ENCODE measurements at places on chromosomes 12 and 14. TPM values are rescaled to one million over a fixed set of nuclear protein-coding genes. Genes with fewer than 3 reads are reported as not detected.

- no peak for DNase-seq
- H3K4me1 ChIP-seq, result peaks cover 50% of the 10 kb centered on the region
- H3K27me3 ChIP-seq, result no peaks in the 10 kb centered on the region
- no peaks in the 10 kb centered on the region for H3K36me3 ChIP-seq
Observed at GRCh38 chr14:32100175-32100574, 23.1 kb downstream of the ARHGAP5 start.

- DNase-seq, result no peak
- no peak overlapping the region for H3K4me3 ChIP-seq
Observed at GRCh38 chr12:27588776-27589175, 64.8 kb downstream of the PPFIBP1 start.

- no peak overlapping the region for H3K27ac ChIP-seq
- H3K4me3 ChIP-seq, result no peak overlapping the region
- H3K27me3 ChIP-seq, result no peaks in the 10 kb centered on the region
Observed at GRCh38 chr14:81337073-81337472, 63.1 kb downstream of the STON2 start.

GRCh38 chr14:92696366-92696765 lies 52.1 kb downstream of the LGMN start:
- H3K27ac ChIP-seq, result no peak overlapping the region
- H3K36me3 ChIP-seq, result no peaks in the 10 kb centered on the region
- no peak overlapping the region for H3K4me3 ChIP-seq
- DNase-seq, result no peak
- H3K4me1 ChIP-seq, result peaks cover 26% of the 10 kb centered on the region

DNA sequence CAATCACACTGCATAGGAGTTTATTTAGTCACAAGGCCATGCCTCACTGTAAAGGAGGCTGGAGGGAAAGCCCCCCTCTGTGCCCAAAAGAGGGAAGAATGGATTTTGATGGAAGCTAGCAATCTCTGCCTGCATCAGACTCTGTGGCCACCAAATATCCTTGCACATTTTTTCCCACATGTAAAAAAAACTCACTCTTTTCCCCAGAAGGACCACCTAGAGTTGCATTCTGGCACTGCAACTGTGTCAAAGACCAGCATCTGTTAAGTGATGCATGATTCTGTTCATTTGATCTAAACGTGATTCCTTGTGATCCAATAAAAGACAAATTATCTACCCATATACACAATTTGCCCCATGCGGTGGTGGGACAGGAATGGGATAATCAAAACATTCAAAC lies 8.0 kb downstream of the RHOJ start:
- H3K27ac ChIP-seq, result no peak overlapping the region
- DNase-seq, result no peak
- H3K4me3 ChIP-seq, result no peak overlapping the region
- H3K27me3 ChIP-seq, result peaks cover 19% of the 10 kb centered on the region
- H3K36me3 ChIP-seq, result no peaks in the 10 kb centered on the region

- peaks cover 4% of the 10 kb centered on the region for H3K36me3 ChIP-seq
- H3K27ac ChIP-seq, result no peak overlapping the region
- no peaks in the 10 kb centered on the region for H3K27me3 ChIP-seq
- H3K4me3 ChIP-seq, result no peak overlapping the region
Observed at GRCh38 chr12:11826574-11826973, 177.1 kb downstream of the ETV6 start.

DNA sequence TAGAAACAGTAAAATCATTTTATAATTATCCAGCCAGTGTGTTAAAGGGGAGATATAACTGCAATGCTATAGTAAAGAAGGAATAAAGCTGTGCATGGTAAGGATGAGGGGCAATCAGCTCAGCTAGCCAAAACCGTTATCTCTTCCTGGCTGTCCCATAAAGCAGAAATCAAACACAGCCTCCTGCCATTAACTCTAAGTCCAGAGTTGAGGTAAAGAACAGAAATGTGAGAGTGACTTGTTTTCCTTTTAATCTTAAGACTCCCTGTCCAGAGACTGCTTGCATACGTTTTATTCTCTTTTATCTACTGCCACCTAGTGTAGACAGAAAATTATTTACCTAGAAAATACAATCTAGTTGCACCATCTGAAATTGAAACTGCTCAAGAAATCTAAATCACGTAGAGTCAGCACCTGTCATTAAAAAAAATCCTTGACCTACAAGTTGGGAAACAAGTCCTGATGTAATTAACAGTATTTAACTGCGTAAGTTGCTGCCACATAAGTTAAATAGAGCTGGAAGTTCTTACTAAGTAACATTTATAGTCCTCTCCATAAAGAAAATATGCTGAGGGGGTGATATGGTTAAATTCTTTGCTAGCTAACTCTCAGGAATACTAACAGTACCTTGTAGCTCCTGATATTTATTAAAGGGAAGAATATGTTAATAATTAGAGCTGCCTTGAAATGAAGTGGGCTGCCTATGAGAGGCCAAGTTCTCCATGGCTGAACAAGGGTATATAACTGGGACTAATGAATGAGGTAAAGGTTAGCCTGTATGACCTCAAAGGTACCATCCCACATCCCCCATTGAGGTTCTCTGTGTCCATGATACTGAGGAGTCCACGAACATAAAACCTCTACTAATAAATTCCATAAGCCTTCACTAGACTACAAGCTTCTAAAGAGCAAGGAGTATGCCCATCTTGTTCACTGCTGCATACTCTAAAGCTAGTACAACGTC lies 62.7 kb downstream of the GALNT4 start:
- H3K27ac ChIP-seq, result no peak overlapping the region
- no peak for DNase-seq
- peaks cover 14% of the 10 kb centered on the region for H3K4me1 ChIP-seq
- no peak overlapping the region for H3K4me3 ChIP-seq
- no peaks in the 10 kb centered on the region for H3K27me3 ChIP-seq

DNA sequence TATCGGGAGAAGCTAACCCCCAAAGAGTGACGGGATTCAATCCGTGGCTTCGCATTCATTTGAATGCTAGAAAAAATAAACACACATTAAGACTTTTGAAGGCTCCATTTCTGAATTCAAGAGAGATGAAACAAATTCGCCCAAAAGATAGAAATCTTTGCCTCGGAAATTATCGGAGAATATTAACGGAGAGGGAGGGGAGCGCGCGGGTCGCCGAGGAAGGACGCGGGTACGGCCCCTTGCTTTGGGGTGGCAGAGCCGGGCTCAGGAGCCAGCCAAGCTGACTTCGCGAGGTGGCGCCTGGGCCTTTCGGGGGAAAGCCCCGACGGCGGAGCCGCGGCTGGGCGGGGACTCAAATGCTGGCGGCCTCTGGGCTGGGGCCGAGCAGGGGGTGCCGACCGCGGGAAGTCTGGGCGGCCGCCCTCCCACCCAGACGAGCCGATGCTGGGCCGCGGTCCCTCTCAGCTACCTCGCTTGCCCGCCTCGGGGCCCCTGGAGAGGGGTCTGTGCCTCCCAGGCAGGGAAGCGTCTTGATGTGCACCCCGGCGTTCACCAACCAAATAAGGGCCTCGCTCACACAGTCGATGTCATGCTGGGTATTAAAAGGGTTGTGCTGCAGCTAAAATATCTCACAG lies 14.7 kb downstream of the NKX2-1 start:
- H3K27ac ChIP-seq, result no peak overlapping the region
- H3K4me1 ChIP-seq, result peaks cover 8% of the 10 kb centered on the region
- H3K4me3 ChIP-seq, result peak overlapping the region; percentile 81

DNA sequence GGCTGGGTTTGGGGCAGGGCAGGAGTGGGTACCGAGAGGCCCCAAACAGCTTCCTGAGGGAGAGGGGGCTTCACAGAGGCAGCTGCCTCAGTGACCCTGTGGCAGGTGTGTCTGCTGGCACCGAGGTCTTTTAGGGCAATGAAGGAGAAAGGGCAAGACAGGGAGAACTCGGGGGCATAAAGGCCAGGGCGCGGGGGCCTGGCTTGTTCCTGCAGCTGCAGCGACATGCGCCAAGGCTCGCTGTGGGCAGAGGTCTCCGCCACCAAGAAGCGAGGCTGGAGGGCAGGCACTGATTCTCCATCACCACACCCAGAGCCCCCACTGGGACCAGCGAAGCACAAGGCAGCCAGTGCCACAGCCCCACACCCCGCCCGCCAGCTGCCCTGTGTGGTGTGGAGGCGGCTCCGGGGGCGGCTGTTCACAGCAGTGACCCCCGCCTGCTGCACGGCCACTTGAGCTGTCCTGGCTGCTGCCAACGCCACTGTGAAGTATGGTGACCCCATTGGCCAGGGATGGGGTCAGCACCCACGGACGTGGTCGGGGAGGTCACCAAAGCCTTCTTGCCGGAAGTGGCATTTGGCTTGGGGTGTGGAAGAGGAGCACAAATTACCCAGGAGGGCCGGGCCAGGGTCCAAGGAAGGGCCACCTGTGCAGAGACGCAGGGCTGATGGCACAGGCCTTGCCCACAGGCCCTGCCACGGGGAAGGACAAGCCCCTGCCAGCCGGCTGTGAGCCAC lies 16.4 kb downstream of the BAG5 start:
- no peaks in the 10 kb centered on the region for H3K36me3 ChIP-seq
- no peak overlapping the region for H3K4me3 ChIP-seq
- no peaks in the 10 kb centered on the region for H3K27me3 ChIP-seq
- no peak for DNase-seq
- H3K4me1 ChIP-seq, result peaks cover 2% of the 10 kb centered on the region

- H3K27me3 ChIP-seq, result peaks cover 8% of the 10 kb centered on the region
- H3K4me1 ChIP-seq, result peaks cover 8% of the 10 kb centered on the region
- H3K36me3 ChIP-seq, result no peaks in the 10 kb centered on the region
- no peak for DNase-seq
Observed at GRCh38 chr12:94636462-94637085, 13.8 kb downstream of the TMCC3 start.

GRCh38 chr12:90074086-90074485 lies 365.4 kb upstream of the ATP2B1 start:
- peaks cover 22% of the 10 kb centered on the region for H3K4me1 ChIP-seq
- H3K4me3 ChIP-seq, result no peak overlapping the region
- no peak overlapping the region for H3K27ac ChIP-seq
- H3K36me3 ChIP-seq, result no peaks in the 10 kb centered on the region

GRCh38 chr12:110896559-110896958 lies 23.8 kb downstream of the MYL2 start:
- H3K4me1 ChIP-seq, result peaks cover 4% of the 10 kb centered on the region
- no peaks in the 10 kb centered on the region for H3K36me3 ChIP-seq
- H3K27me3 ChIP-seq, result peaks cover 23% of the 10 kb centered on the region
- H3K27ac ChIP-seq, result no peak overlapping the region
- no peak overlapping the region for H3K4me3 ChIP-seq

DNA sequence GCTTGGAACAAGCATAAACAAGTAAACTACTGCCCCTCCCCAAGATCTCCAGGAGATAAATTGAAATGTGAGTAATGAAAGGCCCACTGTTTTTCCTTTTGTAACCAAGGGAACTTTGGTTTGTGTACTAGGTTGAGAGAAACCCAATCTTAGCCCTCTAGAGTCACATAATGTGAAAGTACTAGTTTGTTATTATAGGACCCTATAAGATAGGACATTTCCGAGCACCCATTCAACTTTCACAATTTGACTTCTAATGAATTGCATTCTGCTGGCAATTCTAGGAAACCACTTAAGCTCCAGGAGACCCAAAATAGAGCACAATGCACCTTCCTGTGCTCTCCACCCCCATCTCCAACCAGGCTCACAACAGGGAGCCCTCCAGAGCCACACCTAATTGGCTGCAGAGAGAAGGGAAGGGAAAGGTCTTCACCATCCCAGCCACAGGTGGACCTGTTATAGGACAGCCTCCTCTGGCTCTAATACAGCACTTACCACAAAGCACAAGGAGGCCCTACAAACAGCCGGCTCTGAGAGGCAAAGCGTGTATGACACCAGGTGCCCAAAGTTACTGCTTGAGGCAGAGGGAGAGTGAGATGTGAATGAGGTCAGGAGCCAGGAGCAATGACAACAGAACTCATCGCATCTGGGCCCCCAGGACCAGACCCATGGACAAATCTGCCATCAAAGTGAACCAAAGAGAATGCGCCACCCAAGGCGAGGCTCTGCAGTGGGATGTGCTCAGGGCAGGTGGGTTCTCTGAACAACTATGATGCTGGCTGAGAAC lies 163.3 kb upstream of the NTF3 start:
- no peak for DNase-seq
- H3K4me3 ChIP-seq, result no peak overlapping the region
- H3K36me3 ChIP-seq, result no peaks in the 10 kb centered on the region
- no peaks in the 10 kb centered on the region for H3K27me3 ChIP-seq

GRCh38 chr14:44531658-44532057 lies 24.6 kb upstream of the FSCB start:
- H3K27me3 ChIP-seq, result no peaks in the 10 kb centered on the region
- no peak overlapping the region for H3K4me3 ChIP-seq
- no peak overlapping the region for H3K27ac ChIP-seq
- H3K36me3 ChIP-seq, result no peaks in the 10 kb centered on the region

DNA sequence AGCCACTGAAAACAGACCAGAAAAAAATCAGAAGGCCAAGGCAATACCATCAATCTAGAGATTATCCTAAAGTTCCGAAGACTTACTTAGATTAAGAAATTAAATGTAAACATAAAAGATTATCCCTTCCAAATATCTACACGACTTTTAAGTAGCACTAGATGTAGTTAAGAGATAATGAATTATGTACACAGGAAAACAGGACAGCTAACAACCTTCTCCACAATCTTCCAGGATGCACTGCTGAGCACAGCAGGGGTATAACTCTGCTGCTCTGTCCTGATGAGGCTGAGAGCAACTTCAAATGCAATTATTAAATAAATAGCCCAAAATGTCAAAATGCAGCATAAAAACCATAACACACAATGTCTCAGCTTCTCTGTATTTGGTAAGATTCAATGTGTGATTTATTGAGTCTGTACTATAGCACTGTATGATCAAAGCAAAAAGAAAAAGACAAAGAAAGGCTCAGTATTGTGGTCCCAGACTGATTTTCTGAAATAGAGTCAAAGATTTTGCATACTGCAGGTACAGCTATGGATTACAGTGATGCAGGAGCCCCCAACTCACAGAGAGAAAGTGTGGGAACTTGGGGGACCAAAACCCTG lies 56.9 kb downstream of the TMTC1 start:
- H3K27ac ChIP-seq, result no peak overlapping the region
- no peak for DNase-seq
- H3K36me3 ChIP-seq, result no peaks in the 10 kb centered on the region
- no peak overlapping the region for H3K4me3 ChIP-seq
- peaks cover 6% of the 10 kb centered on the region for H3K27me3 ChIP-seq
- H3K4me1 ChIP-seq, result no peaks in the 10 kb centered on the region

GRCh38 chr12:26939192-26939832 lies 1.0 kb downstream of the FGFR1OP2 start:
- peaks cover 10% of the 10 kb centered on the region for H3K36me3 ChIP-seq
- peaks cover 53% of the 10 kb centered on the region for H3K4me1 ChIP-seq
- H3K4me3 ChIP-seq, result peak overlapping the region; percentile 99
- peak overlapping the region; percentile 97 for H3K27ac ChIP-seq

GRCh38 chr14:56172571-56172971 lies 54.4 kb downstream of the PELI2 start:
- no peak overlapping the region for H3K4me3 ChIP-seq
- no peaks in the 10 kb centered on the region for H3K27me3 ChIP-seq
- H3K27ac ChIP-seq, result no peak overlapping the region
- H3K4me1 ChIP-seq, result peaks cover 26% of the 10 kb centered on the region

The HIF1A gene
- 175 TPM for total RNA-seq

The PRB2 gene
- not detected for total RNA-seq

The TMTC2 gene
- 6.0 TPM for total RNA-seq

The KIF26A gene
- total RNA-seq, result 3.9 TPM

The SLC25A21 gene
- not detected for total RNA-seq

The MBIP gene
- total RNA-seq, result 44.3 TPM

The IFT43 gene
- total RNA-seq, result 10.5 TPM

The SRRM4 gene
- total RNA-seq, result not detected

The SAMD15 gene
- total RNA-seq, result 0.26 TPM

The HIP1R gene
- total RNA-seq, result 67.4 TPM

The CLEC2D gene
- 173 TPM for total RNA-seq

The SERPINA9 gene
- total RNA-seq, result not detected
